Stimulated activated CD4-positive, alpha-beta T cell treated with anti-CD3 and anti-CD28 coated beads, Interleukin-4, amount 100 ng/mL, for 1 hour (primary cell): ENCODE measurements at places on chromosomes 2 and 18.

DNA sequence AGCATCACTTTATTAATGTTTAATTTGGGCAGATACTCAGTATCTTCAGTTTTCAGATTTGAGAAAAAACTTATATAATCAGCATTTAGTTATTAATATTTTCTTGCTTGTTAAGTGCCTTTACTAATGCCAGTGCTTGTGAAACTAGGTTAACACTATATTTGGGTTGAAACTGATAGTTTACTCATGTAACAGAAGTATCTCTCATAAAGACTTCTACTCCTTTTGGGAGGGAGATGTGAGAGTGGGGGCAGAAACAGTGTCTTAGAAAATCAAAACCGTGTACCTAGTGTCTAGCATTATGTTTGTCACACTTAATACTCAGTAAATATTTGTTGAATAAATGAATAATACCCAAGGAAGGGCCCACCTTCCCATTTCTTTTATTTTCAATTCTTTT lies 129.5 kb downstream of the MSTN start:
- no peak for DNase-seq

- DNase-seq: no peak
Observed at GRCh38 chr2:64324746-64325410, 129.1 kb upstream of the LGALSL start.

DNA sequence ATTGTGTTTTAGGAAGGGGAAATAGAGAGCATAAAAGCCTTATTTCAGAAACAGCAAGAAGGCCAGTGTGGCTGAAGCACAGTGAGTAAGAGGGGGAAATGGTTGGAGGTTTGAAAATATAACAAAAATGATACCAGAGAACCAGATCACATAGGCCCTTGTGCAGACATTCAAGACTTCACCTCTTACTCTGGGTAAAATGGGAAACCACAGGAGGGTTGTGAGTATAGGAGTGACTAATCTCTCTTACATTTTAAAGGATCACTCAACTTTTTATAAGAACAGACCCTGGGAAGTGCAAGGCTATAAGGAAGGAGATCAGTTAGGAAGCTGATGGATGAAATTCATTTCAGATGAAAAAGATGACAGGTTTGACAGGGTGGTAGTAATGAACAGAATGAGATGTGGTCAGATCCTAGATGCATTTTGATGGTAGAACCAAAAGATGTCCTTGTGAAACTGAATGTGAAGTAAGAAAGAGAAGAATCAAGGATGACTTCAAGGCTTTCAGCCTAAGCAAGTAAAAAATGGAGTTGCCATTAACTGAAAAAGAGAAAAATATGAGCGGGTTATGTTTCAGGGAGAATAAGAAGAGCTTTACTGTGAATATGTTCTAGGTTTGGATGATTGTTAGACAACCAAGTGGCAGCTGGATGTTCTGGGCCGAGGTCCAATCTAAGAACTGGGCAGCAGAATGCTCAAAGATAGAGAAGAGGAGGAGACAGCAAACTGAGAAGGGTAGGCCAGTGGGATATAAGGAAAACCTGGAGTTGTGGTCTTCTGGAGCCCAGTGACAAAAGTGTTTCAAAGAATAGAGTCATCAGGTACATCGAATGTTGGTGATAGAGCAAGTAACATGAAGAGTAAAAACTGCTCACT lies 65.1 kb downstream of the USP40 start:
- DNase-seq: no peak

DNA sequence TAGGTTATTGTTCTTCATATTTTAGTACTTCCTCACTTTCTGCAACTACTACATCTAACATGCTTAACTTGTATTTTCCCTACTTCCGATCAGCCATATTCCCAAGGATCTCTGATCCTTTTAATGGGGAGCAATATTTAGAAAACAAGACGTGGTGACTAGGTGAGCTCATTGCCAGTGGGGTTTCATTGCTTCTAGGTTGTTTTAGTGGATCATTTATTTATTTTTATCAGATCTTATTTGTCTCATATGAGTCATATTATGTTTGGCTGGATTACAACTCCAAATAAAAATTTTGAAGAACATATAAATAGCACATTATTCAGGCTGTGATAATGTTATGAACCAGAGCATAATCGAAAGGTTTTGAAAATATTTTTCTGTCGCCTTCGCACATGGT lies 480.9 kb upstream of the TMEFF2 start:
- no peak for DNase-seq

GRCh38 chr2:69087912-69088240 lies 74.9 kb downstream of the ANTXR1 start:
- no peak for DNase-seq

GRCh38 chr2:171287611-171288010 lies 126.9 kb upstream of the TLK1 start:
- DNase-seq: no peak

DNA sequence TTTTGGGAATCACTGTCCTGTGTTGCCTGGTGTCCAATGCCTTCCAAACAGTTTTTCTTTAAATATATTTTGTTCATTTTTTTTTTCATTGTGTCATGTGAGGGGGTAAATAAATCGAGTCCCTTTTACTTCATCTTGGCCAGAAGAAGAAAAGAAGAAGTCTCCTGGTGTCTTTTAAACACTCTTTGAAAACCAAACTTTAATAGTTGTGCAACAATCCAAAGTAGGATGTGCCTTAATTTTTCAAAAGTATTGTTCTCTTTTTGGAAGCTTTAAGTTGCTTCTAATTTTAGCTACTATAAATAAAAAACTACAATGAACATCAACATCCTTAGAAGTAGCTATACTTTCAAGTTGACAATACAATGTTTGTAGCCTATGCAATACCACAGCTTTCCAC lies 154.9 kb downstream of the ATAD2B start:
- DNase-seq: no peak

DNA sequence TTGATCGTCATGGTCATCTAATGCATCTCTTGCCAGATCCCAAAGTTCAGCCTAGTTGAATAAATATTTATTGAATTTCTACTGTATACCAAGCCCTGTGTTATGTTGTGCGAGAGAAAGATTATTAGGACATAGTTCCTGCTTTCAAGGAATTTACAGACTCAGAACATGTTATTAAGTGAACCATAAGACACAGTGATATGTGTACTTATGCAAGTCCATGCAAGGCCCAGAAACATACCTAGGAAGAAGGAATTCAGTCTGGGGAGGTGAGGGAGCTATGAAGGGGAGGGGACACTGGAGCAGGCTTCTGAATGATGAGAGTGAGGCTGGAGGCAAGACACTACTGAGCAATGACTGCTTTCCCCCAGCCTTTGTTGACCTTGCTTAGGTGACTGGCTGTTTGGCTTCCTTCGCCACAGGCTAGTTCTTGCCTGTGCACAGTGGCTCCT lies 81.4 kb downstream of the ACAA2 start:
- DNase-seq: no peak

DNA sequence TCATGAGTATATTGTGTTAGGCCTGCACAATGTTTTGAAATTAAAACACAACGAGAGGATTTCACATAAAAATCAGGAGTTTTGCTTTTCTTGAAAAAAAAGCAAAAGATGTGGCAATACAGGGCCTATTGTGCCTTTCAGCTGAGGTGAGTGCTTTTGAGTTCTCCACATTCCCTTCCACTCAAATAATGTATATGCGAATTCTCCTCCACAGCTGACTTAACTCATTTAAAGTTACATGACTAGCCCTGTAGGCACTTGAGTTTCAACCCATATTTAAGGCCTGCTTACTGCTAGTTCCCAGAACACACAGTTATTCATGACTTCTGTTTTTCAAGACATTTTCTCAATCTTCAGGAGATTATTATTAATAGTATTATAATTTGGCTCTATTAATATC lies 353.1 kb downstream of the NUP35 start:
- no peak for DNase-seq

GRCh38 chr2:43086451-43087221 lies 139.8 kb downstream of the ZFP36L2 start:
- DNase-seq: no peak

GRCh38 chr2:128736046-128736688 lies 417.5 kb upstream of the HS6ST1 start:
- no peak for DNase-seq

DNA sequence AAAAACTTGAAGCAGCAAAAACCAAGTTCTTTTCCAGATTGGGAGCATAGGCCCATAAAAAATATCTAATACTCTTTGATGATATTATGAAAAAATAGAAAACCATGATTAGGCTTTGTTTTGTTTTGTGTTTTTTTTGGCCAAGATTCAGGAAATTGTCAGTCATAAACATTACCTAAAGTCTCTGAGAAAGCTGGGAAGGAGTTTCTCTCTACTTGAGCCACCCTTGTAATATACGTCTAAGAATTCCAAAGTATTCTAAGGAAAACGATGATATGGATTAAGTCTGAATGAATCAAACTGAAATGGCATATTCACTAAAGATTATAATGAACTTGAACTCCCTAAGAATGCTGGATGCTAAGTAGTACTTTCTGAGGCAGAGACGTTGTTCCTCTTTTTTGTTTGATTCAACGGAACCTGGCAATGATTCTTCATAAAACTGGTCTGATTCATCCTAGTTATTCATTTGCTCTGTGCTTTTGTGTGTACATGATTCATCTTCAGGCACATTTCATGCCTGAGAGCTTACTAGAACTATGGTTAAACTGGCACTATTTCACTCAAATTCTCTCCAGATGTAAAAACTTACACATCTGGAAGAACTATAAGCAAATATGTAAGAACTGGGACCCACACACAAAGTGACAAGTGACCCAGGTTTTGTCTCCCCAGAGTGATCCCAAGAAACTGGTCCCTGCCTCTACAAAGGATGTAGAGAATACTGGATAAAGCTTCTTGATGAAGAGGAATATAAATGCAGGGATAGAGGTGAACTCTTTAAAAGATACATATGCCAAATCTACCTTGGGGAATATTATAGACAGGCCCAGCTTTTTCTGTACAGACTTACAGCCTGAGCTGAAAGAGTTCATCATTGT lies 159.7 kb downstream of the DOCK10 start:
- DNase-seq: no peak

- DNase-seq: no peak
Observed at GRCh38 chr2:217654168-217654567, 348.6 kb downstream of the TNS1 start.

DNA sequence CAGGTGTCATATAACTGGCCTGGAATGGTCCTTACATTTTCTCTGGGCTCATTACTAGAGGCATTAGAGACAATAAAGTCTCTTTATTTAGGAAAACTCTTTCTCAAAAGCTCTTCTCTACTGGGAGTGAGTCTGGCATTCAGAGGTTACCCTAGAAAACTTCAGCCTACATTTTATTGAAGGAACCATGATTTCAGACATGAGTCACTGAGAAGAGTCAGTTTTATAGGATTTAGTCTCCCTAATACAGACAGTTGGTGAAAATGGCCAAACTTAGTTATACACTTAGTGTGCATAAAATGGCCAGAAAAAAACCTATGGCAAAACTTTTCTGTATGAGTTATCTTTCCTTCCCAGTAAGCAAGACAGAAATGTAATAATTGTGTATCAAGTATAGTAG lies 689.4 kb downstream of the ZEB2 start:
- no peak for DNase-seq

DNA sequence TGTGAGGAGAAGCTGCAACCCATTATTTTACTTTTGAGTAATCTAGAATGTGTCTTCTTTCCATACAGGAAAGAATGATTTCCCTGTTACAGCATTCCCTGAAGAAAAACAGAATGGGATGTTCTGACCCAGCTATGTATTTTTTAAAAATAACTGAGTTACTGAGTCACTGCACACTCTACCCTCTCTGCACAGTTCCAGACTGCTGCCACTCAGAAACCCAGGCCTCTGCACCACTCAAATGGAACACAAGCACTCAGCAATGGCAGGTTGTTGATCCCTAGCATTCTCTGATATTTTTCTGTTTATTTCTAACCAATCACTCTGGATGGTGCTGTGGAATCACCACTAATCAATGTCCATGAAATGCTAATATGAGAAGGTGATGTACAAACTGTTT lies 1300.0 kb upstream of the FAM98A start:
- no peak for DNase-seq

- no peak for DNase-seq
Observed at GRCh38 chr2:24015562-24016375, 5.9 kb downstream of the MFSD2B start.

DNA sequence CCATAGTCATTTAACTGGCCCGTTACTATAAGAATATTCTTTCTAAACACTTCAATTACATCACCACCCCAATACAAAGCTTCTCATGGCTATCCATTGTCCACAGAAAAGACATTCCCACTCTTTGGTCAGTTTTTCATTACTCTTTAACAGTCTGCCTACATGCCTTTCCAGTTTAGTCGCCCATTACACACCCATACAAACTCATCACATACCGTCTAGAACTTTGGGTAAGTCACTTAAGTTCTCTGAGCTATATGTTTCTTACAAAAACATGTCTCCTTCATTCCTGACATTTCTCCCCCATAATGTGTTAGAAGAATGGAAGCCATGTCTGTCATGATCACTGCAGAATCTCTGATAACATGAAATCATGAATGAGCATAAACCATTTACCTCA lies 108.2 kb upstream of the STK17B start:
- DNase-seq: no peak

GRCh38 chr2:162430323-162430722 lies 86.4 kb downstream of the GCA start:
- DNase-seq: no peak

GRCh38 chr2:151423760-151424159 lies 14.1 kb downstream of the RIF1 start:
- DNase-seq: no peak

DNA sequence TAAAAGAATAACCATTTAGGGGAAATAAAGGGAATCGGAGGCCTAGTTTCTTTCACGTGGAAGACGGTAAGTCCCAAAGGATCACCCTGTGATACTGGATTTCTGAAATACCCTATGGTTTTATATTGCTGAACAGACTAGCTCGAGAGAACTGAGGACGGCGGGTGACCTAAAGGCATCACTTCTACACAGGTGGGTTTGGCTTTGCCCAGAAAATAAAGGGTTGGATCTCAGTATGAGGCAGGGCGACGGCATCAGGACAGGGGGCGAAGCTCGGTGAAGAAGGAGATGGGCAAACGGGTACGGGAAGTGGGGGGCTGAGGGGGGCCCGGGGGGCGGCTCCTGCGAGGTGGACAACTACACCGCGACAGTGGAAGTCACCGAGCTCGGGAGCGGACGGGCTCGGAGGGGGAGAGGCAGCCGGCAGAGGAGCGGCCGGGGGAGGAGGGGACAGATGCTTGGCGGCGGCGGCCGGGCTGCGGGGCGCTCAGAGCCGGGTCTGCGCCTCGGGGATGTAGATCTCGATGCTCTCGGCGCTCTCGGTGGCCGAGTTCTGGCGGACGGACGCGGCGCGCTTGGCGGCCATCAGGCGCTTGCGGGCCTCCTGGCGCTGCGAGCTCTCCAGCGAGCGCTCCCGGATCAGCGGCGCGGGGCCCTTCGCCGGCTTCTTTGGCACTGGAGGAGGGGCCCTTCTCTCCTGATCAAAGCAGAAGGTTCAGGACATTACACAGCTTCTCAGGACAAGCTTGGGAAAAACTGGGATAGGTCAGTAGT lies 48.9 kb downstream of the TGIF1 start:
- DNase-seq: peak; percentile 21
